ENCODE measurements at places on chromosomes 1 and 21. TPM values are rescaled to one million over a fixed set of nuclear protein-coding genes. Genes with fewer than 3 reads are reported as not detected.

GRCh38 chr1:113191579-113192076 lies 118.6 kb downstream of the LRIG2 start:
- no peak for DNase-seq
- no peak overlapping the region for H3K27ac ChIP-seq
- H3K4me1 ChIP-seq: peaks cover 5% of the 10 kb centered on the region
- H3K27me3 ChIP-seq: peaks cover 18% of the 10 kb centered on the region

Gene FAM72B
- total RNA-seq: 31.6 TPM

DNA sequence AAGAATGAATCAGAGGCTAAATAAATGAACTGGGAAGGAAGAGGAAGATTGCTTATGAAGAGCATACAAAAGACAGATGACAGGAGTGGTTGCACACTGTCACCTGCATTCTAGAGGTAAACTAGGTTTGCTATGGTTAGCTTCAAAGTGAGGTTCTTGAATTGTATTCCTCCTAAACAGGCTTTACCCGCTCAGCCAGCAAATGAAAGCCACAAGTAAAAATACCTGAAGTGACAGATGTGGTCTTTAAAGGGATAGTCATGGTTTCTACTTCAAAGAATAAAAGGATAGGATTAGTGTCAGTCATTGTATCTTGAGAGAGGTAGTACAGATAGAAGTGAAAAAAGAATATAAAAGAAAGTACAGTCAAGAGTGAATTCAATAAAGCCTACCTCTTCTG lies 32.4 kb upstream of the PRDX6 start:
- peaks cover 11% of the 10 kb centered on the region for H3K4me1 ChIP-seq
- H3K4me3 ChIP-seq: no peak overlapping the region

DNA sequence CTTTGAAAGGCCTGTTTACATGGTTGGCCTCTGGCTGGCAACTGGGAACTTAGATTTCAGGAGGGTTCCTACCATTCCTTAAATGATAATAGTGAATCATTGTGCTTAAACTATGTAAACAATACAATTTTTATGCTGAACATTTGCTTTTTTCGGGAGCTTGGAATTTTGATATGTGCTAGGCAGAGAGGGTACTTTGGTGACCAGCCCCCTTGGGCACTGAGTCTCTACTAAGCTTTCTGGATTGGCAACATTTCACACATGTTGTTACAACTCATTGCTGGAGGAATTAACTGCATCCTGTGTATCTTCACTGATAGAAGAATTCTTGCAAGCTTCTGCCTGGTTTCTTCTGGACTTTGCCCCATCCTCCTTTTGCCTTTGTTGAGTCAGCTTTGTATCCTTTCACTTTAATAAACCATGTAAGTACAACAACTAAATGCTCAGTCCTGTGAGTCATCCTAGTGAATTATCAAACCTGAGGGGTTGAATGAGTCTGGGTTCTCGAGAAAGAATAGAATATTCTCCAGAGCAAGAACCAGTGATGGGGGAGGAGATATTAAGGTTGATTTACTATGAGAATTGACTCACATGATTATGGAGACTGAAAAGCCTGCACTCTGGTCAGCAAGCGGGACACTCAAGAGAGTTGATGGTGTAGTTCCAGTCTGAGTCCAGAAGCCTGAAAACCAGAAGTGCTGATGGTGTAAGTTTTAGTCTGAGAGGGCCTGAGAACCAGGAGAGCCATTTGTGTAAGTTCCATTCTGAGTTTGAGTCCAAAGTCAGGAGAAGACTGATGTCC lies 3.1 kb upstream of the SLC16A4 start:
- H3K4me1 ChIP-seq: no peaks in the 10 kb centered on the region
- H3K27ac ChIP-seq: no peak overlapping the region
- no peak overlapping the region for H3K4me3 ChIP-seq
- no peak for DNase-seq

DNA sequence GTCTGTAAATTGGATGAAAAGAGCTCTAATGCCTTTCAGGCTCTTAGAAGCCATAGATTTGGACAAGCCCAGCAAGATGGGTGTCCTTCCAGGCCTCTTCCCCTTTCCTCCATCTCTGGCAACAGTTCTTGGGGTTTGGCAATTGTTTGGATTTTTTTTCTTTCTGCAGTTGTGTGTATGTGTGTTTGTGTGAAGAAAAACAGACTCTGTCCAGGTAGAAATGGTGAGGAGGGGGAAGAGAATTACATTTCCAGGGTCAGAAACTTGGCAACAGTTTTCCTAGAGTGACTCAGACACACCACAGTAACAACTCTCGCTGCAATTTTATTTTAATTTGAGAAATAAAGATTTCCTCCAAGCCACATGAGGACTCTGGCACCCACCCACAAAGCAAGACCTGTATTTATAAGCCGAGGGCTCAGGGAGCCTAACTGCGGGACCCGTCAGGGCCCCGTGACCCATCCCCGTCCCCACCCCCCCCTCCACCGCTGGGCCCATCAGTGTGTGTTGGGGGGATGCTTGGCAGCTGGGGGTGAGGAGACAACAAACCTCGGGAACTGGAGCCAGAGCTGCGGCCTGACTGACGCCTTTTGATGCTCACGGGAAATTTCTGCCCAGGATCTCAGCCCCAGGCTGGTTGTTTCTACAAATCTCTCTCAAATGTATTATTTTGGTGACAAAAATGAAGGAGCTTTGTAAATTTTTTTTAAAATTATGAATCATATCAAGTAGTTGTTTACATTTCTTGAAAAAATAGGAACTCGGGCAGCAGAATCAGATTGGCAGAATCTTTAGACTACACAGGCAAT lies 4.4 kb downstream of the TMEM200B start:
- no peak overlapping the region for H3K27ac ChIP-seq
- H3K36me3 ChIP-seq: peaks cover 12% of the 10 kb centered on the region
- peaks cover 7% of the 10 kb centered on the region for H3K4me1 ChIP-seq
- H3K27me3 ChIP-seq: peaks cover 23% of the 10 kb centered on the region

DNA sequence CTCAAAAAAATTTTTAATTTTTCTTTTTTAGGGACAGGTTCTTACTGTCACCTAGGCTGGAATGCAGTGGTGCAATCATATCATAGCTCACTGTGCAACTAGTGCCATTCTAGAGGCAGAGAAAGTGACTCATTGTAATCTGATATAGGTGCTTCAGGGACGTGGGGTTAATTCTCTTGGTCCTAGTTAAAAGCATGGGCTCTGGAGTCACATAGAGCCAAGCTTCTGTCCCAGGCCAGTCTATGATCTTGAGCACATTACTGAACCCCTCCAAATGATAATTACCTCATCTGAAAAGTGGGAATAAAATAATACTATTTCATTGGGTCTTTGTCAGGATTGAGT lies 1.1 kb upstream of the ADIPOR1 start:
- peaks cover 36% of the 10 kb centered on the region for H3K4me1 ChIP-seq
- no peak overlapping the region for H3K27ac ChIP-seq
- no peak for DNase-seq
- no peak overlapping the region for H3K4me3 ChIP-seq
- no peaks in the 10 kb centered on the region for H3K27me3 ChIP-seq

Gene HES5
- not detected for total RNA-seq

Gene SELENOF
- total RNA-seq: 178 TPM

Gene RGSL1
- not detected for total RNA-seq

- H3K36me3 ChIP-seq: no peaks in the 10 kb centered on the region
- peaks cover 3% of the 10 kb centered on the region for H3K27me3 ChIP-seq
- no peak overlapping the region for H3K27ac ChIP-seq
- peak; percentile 20 for DNase-seq
Measured at GRCh38 chr21:43306911-43307676, 119.8 kb downstream of the SIK1 start.

Measured in activated CD4-positive, alpha-beta memory T cell treated with anti-CD3 and anti-CD28 coated beads, Interleukin-2, amount 10 ng/mL, durations not matched to agents 7 days and 5 days (primary cell).